ENCODE measurements at places on chromosomes 6 and 20. TPM values are rescaled to one million over a fixed set of nuclear protein-coding genes. Genes with fewer than 3 reads are reported as not detected.

DNA sequence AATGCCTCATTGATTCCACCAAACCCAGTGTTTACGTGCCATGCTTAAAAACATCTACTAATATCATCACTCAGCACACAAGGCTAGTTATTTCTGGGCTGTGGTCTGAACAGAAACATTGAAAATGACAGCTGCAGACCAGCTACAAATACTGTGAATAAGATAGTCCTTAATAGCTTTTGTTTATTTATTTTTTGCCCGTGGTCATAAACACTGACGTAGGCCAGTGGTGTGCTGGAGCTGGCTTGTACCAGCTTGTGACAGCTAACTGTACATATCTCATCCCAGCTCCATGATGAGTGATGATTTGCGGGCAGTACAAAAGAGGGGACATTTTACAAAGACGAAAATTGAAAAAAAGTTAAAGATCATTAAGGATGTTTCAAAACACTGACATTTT is 1057.0 kb downstream of the EPHA7 start:
- H3K4me1 ChIP-seq: no peaks in the 10 kb centered on the region
- H3K27ac ChIP-seq: no peak overlapping the region
- no peak overlapping the region for H3K4me3 ChIP-seq

- no peak overlapping the region for H3K4me3 ChIP-seq
- H3K4me1 ChIP-seq: no peaks in the 10 kb centered on the region
- DNase-seq: no peak
Observed at GRCh38 chr6:135087803-135088202, 33.2 kb upstream of the HBS1L start.

- DNase-seq: no peak
- no peak overlapping the region for H3K27ac ChIP-seq
- peaks cover 37% of the 10 kb centered on the region for H3K27me3 ChIP-seq
- H3K4me1 ChIP-seq: no peaks in the 10 kb centered on the region
Observed at GRCh38 chr6:34151321-34152041, 5.6 kb upstream of the GRM4 start.

GRCh38 chr6:100376103-100376502 is 88.6 kb downstream of the SIM1 start:
- H3K27me3 ChIP-seq: peaks cover 5% of the 10 kb centered on the region
- H3K36me3 ChIP-seq: no peaks in the 10 kb centered on the region
- no peak for DNase-seq
- no peak overlapping the region for H3K4me3 ChIP-seq
- H3K27ac ChIP-seq: no peak overlapping the region

The RAET1E gene
- 0.30 TPM for polyA plus RNA-seq

DNA sequence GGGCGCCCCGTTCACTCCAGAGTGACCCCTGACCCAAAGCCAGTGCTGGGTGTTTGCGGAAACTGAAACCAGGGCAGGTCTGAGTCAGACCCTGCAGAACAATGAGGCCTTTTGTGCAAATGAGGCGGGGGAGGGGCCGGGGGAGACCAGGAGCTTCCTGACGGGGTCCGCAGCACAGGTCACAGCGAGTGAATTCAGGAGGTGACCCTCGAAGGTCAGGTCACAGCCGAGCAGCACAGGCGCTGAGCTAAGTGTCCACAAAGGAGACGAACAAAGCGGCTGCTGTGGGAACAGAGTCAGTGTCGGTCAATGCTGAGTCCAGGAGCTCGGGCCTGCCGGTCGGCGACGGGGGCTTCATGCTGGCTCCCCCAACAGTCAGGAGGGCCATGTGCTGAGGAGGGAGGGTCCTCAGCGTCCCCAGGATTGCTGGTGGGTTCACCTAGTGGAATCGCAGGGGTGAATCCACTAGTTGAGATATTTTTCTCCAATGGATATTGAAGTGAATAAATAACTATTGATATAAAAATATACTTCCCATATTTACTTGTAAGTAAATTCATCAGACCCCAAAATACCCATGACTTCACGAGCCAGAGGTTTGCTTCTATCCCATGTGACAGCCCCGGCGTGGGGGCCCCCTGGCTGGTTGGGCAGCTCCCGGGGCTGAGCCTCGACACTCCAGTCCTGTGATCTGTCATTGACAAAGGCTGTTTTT is 188.4 kb upstream of the SULF2 start:
- no peak overlapping the region for H3K27ac ChIP-seq
- peaks cover 6% of the 10 kb centered on the region for H3K4me1 ChIP-seq
- no peak overlapping the region for H3K4me3 ChIP-seq
- no peaks in the 10 kb centered on the region for H3K36me3 ChIP-seq
- H3K27me3 ChIP-seq: no peaks in the 10 kb centered on the region

The MDFI gene
- 12.6 TPM for polyA plus RNA-seq

- no peak overlapping the region for H3K4me3 ChIP-seq
- no peak overlapping the region for H3K27ac ChIP-seq
- no peaks in the 10 kb centered on the region for H3K27me3 ChIP-seq
- H3K36me3 ChIP-seq: no peaks in the 10 kb centered on the region
Observed at GRCh38 chr20:63101781-63102720, 95.3 kb upstream of the BHLHE23 start.

Data from adrenal gland (tissue), 19 donors.